Dermis microvascular lymphatic vessel endothelial cell (primary cell): ENCODE measurements at places on chromosomes 1 and 21.

GRCh38 chr21:15826147-15826780 lies 96.5 kb downstream of the USP25 start:
- peak; percentile 70 for DNase-seq

DNA sequence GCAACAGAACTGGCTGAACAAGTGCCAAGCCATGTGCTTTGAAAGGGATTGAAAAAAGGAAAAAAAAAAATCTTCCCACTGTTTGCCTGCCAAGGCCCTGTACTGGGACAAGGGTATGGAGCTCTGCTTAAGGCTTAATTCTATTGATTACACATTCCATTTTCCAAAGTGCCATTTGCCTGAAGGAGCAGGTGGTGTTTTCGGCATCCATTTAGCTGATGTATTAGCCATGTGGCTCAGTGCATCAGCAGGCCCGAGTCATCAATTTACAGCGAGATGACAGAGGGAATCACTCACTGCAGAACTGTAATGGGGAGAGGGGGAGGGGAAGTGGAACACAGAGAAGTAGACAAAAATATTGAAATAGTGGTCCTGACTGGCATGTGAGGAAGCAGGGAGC lies 144.2 kb upstream of the BEND5 start:
- DNase-seq: no peak

GRCh38 chr1:45508295-45509151 lies 8.4 kb downstream of the MMACHC start:
- no peak for DNase-seq

DNA sequence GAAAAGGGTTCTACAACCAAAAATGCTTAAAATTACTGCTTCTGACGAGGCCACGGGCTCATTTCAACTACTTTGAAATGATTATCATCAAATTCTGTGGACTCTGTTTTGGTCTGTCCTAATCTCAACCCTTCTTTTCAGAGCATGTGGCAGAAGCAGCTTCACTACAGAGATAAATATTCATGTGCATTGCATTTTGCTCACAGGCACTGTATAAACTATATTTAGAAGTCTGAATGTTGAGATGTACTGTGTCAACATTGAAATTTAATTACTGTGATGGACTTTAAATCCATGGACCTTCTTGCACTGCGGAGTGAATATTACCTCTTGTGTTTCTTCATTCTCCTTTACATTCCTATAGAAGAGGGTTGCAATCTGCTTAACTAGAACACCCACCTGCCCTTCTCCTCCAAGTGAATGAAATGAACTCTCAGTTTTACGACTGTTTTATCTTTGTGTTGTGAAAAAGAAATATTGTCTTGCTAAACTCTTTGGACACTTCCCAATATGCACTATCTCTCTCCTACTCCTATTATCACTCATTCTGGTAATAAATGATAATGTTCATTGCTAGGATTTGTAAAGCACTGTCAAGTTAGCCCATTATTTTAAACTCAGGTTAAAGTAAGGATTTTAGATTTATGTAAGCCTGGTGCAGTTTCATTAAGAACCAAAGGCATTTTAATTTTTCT lies 281.2 kb upstream of the ST6GALNAC5 start:
- no peak for DNase-seq

GRCh38 chr1:151070474-151071276 lies at the start of gene GABPB2:
GABPB2 (plus strand) TSS chr1:151070761; CDS start chr1:151088190, 17,429 bp downstream.
- peak; percentile 78 for DNase-seq
